ENCODE measurements at places on chromosomes 2 and 18.

- DNase-seq, result no peak
Observed at GRCh38 chr2:73202156-73203054, at the start of gene NOTO. TSS of gene NOTO (plus strand) at chr2:73202574. CDS start at chr2:73202667, 93 bp downstream.

- DNase-seq, result no peak
Observed at GRCh38 chr2:49416252-49416651, 261.9 kb upstream of the FSHR start.

DNA sequence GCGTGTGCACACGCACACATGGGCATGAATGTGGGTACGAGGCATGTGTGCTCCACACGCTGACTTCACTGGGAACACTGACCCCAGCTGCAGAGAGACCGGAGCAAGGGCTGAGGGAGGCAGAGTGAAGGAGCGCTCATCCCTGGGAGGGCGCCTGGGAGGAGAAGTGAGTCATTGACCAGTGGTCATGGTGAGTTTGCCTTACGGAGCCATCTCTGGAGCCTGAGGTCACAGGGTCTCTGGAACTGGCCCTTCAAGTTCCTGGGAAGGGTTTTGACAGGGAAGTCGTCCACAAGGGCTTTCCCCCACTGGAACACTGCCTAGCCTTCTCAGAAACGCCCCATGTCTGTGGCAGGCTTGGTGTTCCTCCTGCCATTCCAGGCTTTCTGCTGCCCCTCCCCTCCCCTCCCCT, 14.3 kb upstream of the TMEM185B start:
- DNase-seq, result peak; percentile 54

- DNase-seq, result no peak
Observed at GRCh38 chr2:29749843-29750242, 171.5 kb downstream of the ALK start.

DNA sequence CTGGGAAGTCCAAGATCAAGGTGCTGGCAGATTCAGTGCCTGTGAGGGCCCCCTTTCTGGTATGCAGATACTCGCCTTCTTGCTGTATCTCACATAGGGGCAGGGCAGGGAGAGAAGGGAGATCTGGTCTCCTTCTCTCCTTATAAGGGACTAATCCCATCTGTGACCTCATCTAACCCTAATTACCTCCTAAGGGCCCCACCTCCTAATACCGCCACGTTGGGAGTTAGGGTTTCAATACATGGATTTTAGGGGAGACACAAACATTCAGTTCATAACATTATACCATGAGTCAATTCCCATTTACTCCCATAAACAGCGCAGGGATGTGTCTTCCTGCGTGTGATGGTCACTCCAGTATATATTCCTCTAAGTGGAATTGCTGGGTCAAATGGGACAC, 73.8 kb upstream of the TXNDC2 start:
- no peak for DNase-seq

- no peak for DNase-seq
Observed at GRCh38 chr2:222978850-222979249, 73.1 kb upstream of the KCNE4 start.

DNA sequence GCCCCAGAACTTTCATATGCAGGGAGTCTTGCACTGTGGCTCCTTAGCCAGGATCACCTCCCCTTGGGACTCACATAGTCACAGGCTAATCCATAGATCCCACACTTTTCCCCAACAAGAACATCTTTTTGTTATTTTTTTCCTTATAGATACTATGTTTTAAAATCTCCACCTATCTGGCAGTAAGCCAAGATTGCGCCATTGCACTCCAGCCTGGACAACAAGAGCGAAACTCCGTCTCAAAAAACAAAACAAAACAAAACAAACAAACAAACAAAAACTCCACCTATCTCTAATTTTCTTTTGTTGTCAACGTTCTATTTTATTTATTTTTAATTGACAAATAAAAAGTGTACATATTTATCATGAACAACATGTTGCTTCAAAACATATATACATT, 141.7 kb downstream of the PDE11A start:
- no peak for DNase-seq

- DNase-seq, result no peak
Observed at GRCh38 chr18:56795381-56795780, 144.2 kb downstream of the WDR7 start.

DNA sequence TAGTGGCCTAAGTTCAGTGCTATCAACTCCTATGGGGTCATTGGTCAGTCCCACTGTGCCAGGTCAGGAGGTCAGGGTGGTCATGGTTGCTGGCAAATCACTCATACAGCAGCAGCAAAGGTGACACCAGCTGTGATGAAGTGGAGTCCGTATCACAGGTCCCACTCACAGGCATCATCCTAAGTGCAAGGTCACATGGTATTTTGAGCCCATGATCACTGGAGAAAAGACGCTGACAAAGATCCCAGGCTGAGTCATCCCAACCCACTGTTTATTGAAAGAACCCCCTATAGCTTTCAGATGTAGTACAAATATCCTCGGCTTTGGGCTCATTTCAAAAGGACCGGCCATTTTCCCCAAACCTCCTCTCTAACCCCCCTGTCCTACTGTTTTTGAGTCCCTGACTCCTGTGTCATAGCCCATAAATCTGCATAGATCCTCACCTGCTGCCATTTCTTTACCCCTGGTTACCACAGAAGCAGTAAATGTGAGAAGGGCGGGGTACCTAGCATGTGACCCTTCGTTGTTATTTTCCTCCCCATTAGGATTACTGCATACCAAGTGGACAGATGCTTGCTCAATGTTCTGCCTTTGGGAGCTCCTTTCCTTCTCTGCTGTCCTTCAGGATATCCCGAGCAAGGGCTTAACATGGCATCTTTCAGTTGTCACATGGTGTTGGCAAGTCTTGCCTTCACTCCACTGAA, 107.7 kb downstream of the COL6A3 start:
- no peak for DNase-seq

DNA sequence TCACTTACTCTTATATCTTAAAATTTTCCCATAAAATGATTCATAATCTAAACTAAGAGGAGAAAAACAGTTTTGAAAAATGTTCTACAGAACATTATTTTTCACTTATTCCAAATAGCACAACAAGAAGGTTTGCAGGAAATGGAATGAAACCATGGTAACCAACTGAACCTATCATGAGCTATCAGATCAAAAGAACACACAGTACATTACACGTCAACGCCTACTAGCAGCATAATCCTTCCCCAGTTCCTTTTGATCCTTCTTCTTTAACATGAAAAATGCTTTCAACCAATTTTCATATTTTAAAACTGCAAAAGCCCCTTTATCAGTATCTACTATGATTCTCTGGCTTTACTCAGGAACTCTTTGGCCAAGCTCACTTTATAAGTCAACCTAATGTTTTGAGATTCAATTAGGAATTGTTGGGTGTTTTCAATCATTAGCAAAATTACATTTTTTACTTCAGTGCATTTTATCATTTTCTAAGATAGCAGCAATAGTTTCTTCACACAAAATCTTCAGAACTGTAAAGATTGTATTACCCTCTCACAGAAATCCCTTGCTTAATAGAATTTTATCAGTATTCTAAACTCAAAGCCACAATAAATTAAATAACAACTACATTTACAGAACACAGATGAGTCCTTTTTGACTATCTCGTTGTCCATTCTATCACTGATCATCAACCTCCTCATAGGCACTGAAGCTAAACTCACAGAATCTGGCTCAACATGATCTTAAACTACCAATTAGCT, 102.5 kb downstream of the CHN1 start:
- peak; percentile 67 for DNase-seq

GRCh38 chr2:831622-832021, 119.0 kb upstream of the SNTG2 start:
- no peak for DNase-seq

DNA sequence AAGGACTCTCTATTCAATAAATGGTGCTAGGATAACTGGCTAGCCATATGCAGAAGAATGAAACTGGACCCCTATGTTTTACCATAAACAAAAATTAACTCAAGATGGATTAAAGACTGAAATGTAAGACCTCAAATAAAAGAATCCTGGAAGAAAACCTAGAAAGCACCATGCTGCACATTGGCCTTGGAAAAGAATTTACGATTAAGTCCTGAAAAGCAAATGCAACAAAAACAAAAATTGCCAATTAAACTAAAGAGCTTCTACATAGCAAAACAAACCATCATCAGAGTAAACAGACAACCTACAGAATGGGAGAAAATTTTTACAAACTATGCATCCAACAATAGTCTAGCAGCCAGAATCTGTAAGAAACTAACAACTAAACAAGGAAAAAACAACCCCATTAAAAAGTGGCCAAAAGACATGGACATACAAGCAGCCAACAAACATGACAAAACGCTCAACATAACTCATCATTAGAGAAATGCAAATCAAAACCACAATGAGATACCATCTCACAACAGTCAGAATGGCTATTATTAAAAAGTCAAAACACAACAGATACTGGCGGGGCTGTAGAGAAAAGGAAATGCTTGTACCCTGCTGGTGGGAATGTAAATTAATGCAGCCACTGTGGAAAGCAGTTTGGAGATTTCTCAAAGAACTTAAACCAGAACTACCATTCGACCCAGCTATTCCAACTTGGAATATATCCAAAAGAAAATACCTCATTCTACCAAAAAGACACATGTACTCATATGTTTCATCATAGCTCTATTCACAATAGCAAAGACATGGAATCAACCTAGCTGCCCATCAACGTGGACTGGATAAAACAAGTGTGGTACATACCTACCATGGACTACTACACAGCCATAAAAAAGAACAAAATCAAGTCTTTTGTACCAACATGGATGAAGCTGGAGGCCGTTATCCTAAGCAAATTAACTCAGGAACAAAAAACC, 30.6 kb downstream of the SEPTIN10 start:
- DNase-seq, result no peak

GRCh38 chr2:218217360-218218267, 625 bp downstream of the ARPC2 start:
- no peak for DNase-seq

DNA sequence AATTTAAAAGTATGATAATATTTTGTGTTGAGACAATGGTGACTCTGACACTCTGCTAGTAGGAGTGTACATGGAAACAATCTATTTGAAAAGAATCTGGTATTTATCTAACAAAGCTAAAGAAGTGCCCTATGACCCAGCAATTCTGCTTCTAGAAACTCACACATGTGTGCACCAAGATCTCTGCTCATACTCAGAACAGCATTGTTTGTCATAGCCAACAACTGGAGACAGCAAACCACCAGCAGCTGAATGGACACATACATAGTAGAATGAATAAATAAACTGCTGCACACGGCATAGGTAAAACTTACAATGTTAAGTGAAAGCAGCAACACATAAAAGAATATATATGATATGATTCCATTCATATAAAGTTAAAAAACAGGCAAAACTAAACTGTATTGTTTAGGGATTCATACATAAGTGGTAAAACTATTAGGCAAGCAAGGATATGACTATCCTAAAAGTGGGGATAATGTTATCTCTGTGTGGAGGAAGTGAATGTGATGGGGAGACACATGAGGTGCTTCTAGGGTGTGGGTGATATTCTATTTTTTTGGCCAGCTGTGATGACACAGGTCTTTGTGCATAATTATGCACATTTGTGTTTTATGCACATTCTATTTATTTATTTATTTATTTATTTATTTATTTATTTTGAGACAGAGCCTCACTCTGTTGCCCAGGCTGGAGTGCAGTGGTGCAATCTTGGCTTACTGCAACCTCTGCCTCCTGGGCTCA, 71.1 kb downstream of the RFTN2 start:
- no peak for DNase-seq

- DNase-seq, result no peak
Observed at GRCh38 chr2:40455661-40456060, 3.8 kb upstream of the SLC8A1 start.

GRCh38 chr2:30865892-30866681, 58.8 kb upstream of the CAPN13 start:
- no peak for DNase-seq

DNA sequence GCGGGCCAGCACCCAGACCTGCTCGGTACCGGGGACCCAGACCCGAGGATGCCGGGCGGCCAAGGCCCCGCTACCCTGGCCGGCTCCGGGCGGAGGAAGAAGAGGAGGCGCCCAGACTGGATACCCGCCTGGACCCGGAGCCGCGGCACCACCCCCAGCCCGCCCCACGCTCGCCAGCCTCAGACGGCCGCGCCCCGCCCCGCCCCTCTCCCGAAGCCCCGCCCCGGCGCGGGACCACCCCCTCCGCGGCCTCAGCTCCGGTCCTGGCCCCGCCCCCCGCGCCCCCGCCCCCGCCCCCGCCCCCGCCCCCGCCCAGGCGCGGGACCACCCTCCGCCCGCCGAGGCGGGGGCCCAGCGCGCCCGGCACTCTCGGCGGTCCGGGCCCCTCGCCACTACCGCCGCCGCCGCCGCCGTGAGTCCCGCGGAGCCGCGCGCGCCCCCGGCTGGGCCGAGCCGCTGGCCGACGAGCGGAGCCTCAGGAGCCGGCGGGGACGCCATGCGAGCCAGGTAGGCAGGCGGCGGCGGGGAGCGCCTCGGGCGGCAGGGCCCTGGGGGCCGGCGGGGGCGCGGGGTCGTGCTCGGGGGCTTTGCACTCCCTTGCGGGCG, at the start of gene SH3BP4:
Gene SH3BP4, plus strand, starts transcription at position 354 of the 606 bp plus-strand sequence. CDS start 82,986 bp downstream, outside the sequence.
- peak; percentile 85 for DNase-seq

- peak; percentile 41 for DNase-seq
Observed at GRCh38 chr2:110853516-110853915, 121.1 kb downstream of the ACOXL start.

DNA sequence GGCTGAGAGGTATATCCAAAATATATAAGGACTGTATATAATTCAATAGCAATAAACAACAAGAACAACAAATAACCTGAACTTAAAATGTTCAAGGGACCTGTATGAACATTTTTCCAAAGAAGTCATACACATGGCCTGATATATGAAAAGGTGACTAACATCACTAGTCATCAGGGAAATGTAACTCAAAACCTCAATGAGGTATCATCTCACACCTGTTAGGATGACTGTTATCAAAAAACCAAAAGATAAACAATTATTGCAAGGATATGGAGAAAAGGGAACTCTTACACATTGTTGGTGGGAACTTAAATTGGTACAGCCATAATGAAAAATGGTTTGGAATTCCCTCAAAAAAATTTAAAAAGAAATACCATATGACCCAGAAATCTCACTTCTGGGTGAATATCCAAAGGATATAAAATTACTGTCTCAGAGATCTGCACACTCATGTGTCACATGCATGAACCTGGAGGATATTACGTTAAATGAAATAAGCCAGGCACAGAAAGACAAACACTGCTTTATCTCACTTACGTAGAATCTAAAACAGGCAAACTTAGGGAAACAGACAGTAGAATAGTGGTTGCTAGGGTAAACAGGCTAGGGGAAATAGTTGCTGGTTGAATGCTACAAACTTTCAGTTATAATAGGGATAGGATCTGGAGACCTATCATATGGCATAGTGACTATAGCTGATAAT, 334.5 kb upstream of the MMADHC start:
- no peak for DNase-seq

Measured in dermis microvascular lymphatic vessel endothelial cell (primary cell).